ENCODE measurements at places on chromosomes 5 and 9. TPM values are rescaled to one million over a fixed set of nuclear protein-coding genes. Genes with fewer than 3 reads are reported as not detected.
A peak's percentile ranks its signal among the peaks of the same experiment; 100 is the strongest.

GRCh38 chr5:61534481-61535267 lies 202.6 kb downstream of the ZSWIM6 start:
- no peak for DNase-seq

- no peak for DNase-seq
These were observed 116.6 kb downstream of the PCSK1 start for GRCh38 chr5:96316487-96316886.

GRCh38 chr9:113648048-113648447 lies 184.5 kb downstream of the RGS3 start:
- DNase-seq = no peak

- DNase-seq = no peak
These were observed 76.5 kb upstream of the PJA2 start for GRCh38 chr5:109486200-109486804.

DNA sequence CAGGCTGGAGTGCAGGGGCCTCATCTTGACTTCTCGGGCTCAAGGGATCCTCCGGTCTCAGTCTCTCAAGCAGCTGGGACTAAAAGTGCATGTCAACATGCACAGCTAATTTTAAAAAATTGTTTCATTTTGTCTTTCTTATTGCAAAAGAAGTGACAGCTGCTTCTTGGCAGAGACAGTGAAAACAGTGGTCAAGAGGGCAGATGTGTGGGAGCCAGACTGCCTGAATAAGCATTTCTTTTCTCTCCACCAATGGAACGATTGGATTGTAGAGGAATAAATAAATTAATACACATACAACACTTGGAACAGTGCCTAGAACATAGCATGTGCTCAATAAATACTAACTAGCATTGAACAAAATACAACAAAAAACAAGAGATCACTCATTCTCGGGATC lies 27.4 kb upstream of the KIF4B start:
- no peak for DNase-seq

DNA sequence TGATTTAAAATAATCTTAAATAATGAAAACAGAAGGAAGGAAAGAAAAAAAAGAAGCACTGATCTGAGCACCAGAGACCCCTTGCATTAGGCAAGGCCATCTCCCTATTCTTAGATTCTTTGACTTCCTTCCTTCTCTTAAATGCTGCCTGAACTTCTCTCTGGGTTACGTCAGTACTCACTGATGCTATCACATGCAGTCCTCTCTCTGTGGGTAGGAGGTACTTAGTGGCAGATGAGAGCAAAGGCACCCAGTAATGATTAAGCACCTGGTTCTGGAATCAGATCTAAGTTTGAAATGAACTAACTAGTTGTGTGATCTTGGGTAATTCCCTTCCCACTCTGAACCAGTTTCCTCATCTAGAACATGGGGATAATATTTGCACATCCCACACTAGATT lies 110.3 kb upstream of the TBC1D2 start:
- no peak for DNase-seq

DNA sequence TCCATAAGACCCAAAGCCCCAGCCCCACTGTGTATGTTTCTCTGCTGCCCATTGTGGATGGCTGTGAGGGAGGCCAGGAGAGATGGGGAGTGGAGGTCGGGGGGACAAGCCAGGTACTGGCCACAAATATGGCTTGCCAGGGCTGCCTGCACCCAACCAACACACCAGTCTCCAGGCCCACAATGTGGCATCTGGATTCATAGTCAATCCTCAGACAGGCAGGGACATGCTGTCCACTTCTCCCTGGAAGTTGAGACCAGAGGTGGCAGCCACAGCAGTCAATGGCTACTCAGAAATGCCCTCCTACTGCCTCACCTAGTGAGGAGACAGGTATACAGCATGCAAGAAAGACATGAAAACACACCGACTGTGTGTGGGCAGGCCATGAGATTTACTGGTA lies 61.2 kb upstream of the SLC25A51 start:
- DNase-seq = no peak

DNA sequence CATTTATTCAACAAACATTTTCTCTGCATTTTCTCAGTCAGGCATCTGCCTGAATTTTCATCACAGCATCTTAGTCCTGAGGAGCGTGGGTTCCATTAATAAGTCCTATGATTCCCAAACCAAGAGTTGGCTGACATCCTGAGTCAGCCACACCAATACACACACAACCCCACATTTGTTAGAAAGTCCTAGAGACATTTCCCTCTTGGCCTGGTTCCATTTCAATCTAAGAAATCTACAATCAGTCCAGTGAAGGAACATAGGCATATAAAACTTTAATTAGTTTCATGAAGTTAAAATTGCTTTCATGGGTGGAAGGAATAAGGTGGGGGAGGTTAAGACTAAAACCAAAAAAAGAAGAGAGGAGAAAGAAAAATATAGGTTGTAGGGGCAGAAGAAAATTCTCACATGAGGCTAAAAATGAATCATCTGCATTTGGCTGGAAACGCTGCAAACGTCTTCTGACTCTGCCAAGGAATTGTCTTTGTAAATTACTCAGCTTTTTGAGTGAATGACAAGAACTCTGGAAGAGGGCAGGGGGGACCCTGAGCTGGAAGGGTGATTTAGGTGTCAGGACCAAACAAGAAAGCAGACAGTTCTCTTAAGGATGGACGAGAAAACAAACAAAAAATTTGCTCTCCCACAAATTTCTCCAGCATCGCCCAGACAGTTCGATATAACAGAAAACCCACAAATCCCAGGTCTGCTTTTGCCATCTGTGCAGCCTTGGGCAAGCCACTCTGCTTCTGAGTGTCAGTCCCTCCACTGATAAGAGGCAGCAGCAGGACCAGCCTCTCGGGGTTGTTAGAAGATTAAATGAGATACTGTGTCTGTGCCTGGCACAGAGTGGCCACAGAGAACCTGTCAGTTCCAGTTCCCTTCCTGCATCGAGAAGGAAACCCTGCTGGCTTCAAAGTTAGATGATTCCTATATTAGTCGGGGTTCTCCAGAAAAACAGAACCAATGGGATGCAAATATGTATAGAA lies 289.7 kb downstream of the CDK5RAP2 start:
- peak; percentile 30 for DNase-seq

DNA sequence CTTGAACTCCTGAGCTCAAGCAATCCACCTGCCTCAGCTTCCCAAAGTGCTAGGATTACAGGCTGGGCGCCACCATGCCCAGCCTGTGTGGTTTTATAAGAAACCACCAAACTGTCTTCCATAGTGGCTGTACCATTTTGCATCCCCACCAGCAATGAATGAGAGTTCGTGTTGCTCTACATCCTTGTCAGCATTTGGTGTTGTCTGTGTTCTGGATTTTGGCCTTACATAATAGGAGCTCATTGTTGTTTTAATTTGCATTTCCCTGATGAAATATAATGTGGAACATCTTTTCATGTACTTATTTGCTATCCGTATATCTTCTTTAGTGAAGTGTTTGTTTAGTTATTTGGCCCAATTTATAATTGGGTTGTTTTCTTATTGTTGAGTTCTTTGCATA lies 29.8 kb downstream of the PHF2 start:
- DNase-seq = no peak

- DNase-seq = peak; percentile 28
These were observed at the start of gene ARAP3 for GRCh38 chr5:141681695-141682641. Gene ARAP3, minus strand, starts transcription at chr5:141682230. Its CDS starts 1,744 bp downstream, at chr5:141680486.

DNA sequence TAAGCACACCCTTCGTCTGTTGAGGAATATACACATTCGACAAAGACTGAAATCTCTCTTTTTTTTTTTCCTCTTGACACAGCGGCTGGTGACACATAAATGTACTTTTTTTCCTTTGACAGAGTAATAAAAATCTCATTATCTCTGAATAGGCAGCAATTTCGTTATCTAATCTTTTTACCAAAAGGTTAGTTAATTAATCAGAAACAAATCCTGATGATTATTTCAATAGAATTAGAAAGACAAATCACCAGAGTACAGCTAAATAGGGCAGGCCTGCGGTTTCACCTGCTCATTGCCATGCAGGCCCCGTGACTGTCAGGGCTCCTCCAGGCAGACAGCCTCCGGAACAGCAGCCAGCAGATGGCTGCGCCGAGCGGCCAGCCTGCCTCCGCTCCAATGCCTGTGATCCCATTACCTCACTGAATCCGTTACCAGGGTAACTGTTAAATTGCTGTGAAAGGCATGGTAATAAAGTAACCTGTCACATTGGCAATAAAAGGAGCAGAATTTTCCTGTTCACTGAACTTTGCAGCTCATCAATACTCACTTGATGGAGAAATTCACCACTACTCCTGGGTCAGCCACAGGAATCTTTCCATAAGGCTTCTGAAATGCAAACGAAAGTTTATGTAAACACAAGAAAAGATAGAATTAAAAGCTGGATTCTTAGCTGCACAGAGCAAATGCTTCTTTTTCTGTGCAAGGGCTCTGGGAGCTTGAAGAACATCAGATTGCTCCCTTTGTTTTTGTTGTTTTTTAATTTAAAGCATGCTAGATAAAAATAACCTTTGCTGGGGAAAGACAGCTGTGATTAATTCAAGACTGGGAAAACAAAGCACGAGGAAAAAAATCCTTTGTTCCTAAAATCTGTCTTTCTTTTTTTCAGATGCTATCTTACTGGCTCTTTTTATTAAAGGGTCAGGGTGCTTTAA lies 666.4 kb upstream of the ZNF608 start:
- peak; percentile 89 for DNase-seq

DNA sequence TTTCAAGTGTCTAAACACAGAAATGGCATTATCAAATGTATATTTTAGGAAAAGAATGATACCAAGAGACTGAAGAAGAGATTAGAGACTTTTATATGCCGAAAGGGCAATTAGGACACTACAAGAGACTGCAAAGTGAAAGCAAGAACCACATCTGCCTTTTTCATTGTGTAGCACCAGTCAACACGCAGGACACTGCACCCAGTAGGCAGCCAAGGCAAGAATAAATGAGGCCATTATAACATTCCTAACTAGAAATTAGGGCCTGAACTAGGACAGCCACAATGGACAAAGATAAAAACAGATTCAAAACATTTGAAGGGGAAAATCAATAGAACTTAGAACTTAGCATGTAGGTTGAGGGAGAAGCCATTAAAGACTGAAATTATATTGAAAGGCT lies 10.8 kb downstream of the CETN3 start:
- DNase-seq = no peak

DNA sequence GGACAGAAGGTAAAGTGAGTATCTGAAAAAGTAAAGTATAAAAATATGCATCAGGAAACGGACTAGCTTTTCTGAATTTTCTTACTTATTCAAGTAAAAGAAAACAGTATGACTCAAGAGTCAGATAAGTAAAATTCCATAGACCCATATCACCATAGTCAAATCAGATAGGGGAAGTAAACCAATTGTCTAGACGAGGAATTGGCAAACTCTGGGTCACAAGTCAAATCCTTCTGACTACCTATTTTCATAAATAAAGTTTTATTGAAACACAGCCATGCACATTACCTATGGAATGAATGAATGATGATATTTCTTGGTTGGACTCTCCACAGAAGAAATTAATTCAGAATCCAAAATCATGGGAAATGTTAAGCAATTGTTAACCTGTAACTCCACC lies 59.1 kb upstream of the TMC1 start:
- no peak for DNase-seq

- no peak for DNase-seq
These were observed 546.1 kb downstream of the NR2F1-AS1 start for GRCh38 chr5:93034621-93035590.

DNA sequence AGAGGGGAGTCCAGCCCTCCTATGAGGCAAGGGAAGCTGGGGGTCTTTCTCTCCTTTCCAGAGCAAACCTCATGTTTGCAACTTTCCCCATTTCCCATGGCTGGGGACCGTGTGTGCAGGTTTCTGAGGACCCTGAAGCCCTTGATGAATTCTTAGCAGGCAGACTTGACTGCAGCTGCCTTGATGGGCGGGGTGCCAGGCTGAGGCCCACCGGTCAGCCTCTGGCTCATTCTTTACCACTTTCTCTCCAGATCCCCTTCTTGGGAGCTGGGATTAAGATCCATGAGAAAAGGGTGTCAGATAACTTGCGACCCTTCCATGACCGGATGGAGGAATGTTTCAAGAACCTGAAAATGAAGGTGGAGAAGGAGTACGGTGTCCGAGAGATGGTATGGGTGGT lies 30.0 kb upstream of the FOXI1 start:
- DNase-seq = no peak

DNA sequence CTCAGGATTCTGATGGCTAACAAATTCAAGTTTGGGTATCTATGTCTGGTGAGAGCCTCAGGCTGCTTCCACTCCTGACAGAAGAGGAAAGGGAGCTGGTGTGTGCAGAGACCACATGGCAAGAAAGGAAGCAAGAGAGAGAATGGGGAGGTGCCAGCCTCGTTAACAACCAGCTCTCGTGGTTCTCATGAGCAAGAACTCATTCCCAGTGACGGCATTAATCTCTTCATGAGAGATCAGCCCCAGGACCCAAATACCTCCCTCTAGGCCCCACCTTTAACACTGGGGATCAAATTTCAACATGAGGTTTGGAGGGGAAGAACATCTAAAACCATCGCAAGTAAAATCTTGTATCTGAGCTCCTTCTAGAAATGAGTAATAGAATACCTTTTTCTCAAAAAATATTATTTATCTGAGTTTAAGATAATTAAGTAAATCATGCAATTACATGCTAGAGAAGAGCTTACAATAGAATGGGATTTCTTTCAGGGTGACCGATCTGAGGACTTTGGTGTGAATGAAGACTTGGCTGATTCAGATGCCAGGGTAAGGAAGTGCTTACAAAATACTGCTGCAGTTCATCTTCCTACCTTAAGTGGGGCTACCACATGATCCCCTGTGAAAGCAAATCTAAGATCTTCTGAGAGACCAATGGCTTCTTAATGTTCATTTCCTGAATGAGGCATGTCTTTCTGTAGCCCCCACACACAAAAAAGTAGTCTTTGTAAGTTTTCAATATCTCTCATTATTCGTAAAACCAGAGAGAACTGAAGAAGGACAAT lies 11.5 kb downstream of the ANXA1 start:
- no peak for DNase-seq

GRCh38 chr9:106862821-106863720 lies at the start of gene ZNF462:
Gene ZNF462, plus strand, starts transcription at chr9:106863166. Its CDS starts 60,218 bp downstream, at chr9:106923384.
- DNase-seq = peak; percentile 53

C9 gene
- total RNA-seq = not detected

KIAA0825 gene
- 25.2 TPM for total RNA-seq

TMEM174 gene
- not detected for total RNA-seq

PLCXD3 gene
- total RNA-seq = 10.6 TPM

ARID3C gene
- total RNA-seq = 0.45 TPM

FGF10 gene
- 3.7 TPM for total RNA-seq

PCDHA1 gene
- 7.5 TPM for total RNA-seq

BARX1 gene
- not detected for total RNA-seq

GARIN3 gene
- not detected for total RNA-seq

Measured in cerebellum (tissue), 4 donors.